Mononuclear cell (primary cell): ENCODE measurements at places on chromosomes 7 and 10. TPM values are rescaled to one million over a fixed set of nuclear protein-coding genes. Genes with fewer than 3 reads are reported as not detected.

Gene TMEM139
- total RNA-seq, result 0.10 TPM

Gene KIAA1549
- 0.10 TPM for total RNA-seq

Gene FZD1
- 3.6 TPM for total RNA-seq

Gene PNLIPRP2
- not detected for total RNA-seq

Gene TRIM74
- total RNA-seq, result 0.21 TPM
